ENCODE measurements at places on chromosomes 2 and 18. TPM values are rescaled to one million over a fixed set of nuclear protein-coding genes. Genes with fewer than 3 reads are reported as not detected.

The SIX3 gene
- not detected for total RNA-seq

The SDC1 gene
- 187 TPM for total RNA-seq

The EFHD1 gene
- 6.5 TPM for total RNA-seq

The GULP1 gene
- 99.3 TPM for total RNA-seq

The TAF1B gene
- 17.7 TPM for total RNA-seq

DNA sequence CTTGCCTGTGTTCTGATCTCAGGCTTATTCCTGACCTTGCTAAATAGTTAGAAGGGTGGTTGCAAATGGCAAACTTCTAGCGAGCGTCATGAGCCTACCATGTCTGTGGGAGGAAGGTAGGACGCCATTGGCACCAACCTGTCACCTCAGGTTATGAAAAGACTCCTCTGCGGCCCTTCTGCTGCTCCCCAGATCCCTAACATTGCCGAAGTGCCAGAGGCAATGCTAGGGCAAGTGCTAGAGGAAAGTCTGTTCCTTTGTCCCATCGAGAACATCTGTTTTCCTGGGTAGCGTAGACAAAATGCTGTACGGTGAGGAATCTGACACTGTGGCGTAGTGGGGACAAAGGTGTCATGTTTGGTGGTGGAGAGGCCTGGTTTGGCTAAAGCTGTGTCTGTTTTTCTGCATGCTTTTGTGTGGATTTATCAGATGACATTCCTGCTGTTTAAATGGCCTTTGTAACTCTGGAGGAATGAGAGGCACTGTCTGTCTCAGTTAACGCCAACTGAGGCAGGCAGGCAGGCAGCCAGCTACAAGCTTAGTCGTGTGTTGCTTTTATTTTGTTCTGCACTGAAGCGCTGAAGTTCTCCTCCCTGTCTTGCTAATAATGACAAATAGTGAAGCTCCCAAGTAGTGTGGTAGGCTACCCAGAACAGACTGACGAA lies 94.1 kb downstream of the PRPF40A start:
- DNase-seq = no peak

- no peak for DNase-seq
Measured at GRCh38 chr2:9473985-9474360, 378 bp upstream of the IAH1 start.

The ATP8B1 gene
- 13.1 TPM for total RNA-seq

The COLEC12 gene
- total RNA-seq = 1.8 TPM

DNA sequence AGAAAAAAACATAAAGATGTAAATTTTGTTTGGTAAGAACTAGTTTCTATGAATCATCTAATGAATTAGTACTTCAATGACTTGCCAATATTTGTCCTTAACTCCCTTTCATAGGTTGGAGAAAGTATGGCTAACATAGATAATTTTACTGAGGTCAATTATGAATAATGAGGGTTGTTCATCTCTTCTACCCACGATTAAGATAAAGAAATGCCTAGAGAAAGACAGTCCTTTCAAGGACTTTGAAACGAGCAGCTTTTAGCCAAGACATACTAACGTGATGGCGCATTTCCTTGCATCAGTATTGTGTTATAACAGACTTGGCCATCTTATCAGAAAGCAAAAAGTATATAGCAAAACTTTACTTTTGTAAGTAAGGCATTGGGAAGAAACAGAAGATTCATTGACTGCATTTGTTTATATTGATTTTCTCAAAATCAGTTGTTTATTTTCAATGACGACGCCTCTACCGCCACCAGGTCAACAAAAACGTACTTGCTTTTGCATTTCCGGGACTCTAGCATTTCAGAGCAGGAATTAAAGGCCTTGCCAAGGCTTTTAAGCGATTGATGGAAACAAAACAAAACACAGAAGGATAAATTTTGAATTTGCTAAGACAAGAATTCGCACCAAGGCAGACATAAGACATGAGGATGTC lies 961 bp downstream of the RBM43 start:
- no peak for DNase-seq

- no peak for DNase-seq
Measured at GRCh38 chr2:30693821-30694281, 113.4 kb downstream of the CAPN13 start.

GRCh38 chr18:10482985-10483949 lies 28.8 kb downstream of the APCDD1 start:
- no peak for DNase-seq

DNA sequence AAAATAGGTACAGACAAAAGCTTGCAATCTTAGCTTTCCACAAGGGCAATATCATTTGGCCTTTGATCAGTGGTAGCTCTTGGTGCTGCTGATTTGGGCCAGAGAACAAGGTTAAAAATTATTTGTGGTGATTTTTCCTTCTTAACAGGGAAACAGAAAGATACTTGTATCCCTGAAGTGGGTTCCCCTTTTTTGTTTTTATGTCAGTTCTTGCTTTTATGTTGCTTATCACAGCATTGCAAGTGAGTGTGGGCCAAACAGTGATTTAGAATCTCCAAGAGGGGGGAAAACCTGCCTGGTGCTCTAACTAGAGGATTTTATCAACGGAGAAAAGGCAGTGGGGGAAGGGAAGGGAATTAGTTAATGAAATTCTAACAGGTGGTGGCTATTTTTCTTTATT lies 197.6 kb upstream of the SP5 start:
- DNase-seq = no peak

DNA sequence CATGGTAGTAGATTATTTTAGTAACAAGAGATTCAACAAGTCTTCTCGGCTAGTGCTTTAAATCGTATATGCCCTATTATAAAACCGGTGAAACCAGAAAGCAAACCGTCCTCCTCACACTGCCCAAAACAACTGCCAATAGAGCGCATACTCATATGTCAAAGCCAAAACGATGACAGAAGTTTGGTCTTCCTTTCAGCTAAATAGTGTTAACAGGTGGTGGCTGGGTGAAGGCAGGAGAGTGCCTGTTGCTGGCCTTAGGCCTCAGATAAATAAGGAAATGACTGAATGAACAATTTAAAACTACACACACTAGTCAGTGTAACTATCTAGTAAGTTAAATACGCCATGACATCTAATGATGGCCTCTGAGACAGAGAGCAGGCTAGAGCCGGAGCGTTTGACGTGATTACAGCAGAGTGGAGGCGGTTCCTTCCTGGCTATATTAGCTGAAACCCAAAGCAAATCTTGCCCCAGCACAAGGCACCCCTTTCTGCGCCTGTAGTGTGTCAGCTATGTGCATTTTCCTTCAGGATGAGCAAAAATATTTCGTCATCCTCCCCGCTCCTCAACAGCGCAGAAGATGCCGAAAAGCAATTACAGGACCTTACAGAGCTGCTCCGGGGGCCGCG lies 1.6 kb downstream of the LONRF2 start:
- no peak for DNase-seq

- DNase-seq = peak; percentile 51
Measured at GRCh38 chr2:241558532-241559322, at the start of gene BOK. Gene BOK (plus strand): TSS chr2:241558745. CDS start chr2:241559484, 739 bp downstream.

- no peak for DNase-seq
Measured at GRCh38 chr18:51074605-51075004, 44.6 kb downstream of the SMAD4 start.
